ENCODE measurements at places on chromosomes 13 and 19. TPM values are rescaled to one million over a fixed set of nuclear protein-coding genes. Genes with fewer than 3 reads are reported as not detected.

The SELENOV gene
- polyA plus RNA-seq: not detected

The CBY2 gene
- polyA plus RNA-seq: not detected

The PCP2 gene
- 1.0 TPM for polyA plus RNA-seq

DNA sequence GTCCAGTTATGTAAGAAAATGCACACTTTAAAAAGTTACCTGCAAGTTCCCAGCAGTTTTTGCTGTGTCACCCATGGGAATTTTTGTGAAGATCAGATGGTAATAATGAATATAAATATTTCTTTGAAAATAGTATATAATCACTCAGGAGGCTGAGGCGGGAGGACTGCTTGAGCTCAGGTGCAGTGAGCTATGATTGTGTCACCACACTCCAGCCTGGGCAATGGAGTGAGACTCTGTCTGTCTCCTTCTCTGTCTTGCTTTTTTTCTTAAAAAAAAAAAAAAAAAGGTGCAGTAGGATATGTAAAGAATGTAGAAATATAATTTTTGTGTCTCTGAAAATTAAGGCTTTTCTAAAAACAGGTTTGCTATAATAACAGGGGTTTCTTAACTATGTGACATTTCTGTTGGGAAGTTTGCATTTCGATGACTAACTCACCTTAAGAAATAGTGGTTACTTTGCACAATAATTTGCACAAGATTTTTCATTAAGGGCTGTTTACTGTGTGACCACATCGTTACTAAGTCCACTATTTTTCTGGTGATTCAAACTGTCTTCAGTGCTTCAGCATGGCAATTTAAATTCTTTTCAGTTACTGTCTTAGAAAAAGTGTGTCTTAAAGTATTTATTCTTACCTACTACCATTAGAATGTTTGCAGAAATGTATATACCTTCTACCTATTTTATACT, 37.3 kb downstream of the DNAJC3 start:
- no peak for DNase-seq

GRCh38 chr13:33377825-33378224, 92.3 kb upstream of the STARD13 start:
- DNase-seq: no peak

DNA sequence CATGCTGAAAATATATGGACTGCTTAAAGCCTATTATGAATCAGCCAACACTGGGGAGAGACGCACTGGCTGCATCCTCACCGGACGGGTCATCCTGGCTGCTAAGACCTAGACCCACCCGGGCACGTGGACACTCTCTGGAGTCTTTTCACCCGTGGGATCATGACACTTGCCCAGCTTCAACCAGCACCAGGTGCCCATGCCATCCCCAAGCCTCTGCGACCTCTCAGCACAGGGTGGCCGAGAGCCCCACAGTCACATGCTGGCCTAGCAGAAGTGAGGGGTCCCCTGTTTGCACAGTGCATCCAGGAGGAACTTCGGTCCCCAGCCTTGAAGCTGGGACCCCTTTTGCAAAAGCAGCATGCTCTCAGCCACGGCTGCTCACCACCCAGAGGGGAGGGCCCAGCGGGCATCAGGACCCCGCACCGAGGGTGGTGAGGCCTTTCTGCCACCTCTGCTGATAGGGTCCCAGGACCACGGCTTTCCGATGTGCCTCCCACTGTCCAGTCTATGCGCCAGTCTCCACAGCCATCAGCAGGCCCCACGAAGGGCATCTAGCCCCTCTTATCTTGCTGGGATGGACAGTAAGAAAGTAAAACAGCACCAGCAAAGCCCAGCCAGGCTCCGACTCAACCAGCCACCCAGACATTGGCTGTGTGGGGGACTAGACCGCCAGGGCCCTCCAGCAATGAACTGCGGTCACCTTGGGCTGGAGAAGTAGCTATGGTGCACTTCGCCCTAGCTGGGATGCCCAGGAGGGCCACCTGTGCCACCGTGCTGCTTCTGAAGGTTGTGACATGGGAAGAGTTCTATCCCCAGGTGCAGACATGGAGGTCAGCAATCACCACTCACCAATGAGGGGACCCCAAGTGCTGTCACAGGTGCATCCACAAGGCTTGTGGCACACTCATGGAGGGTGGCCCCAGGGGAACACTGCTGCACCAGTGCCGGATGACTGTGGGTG, 73.1 kb downstream of the CEBPG start:
- no peak for DNase-seq

DNA sequence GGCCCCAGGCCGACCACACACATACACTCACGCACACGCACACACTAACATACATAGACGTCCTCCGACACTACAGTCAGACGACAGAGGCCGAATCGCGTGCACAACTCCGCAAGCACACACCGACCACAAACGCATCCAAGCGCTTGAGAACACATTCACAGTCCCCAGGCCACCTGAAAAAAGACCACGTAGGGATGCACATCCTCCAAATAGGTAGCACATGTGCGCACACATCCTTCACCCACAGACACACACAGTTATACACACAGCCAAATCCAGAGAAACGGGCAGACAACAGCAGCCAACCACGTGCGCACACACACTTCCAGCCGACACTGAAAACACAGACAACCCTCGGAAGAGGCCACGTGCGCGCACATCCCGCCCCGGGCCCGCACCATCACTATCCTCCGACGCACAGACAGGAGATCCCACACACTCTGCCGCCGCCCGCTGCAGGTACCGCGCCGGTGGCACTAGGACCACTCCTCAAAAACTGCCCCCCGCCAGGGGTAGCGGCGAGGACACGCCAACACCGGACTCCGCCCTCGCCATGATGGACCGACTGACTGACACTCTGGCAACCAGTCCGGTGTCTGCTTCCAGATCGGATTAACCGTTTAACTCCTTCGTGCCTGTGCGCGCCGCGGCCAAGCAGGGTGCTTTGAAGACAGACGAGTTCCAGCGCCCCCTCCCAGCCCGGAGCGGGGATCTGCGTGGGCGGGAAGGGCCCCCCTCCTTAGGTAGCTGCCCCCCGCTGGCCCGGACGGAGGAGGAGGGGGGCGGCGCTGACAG, 493 bp upstream of the PDE4A start:
- no peak for DNase-seq

- no peak for DNase-seq
These were observed 30.8 kb upstream of the TFDP1 start for GRCh38 chr13:113553511-113554332.

The LGALS4 gene
- polyA plus RNA-seq: 0.30 TPM

GRCh38 chr13:113597391-113598080, 13.0 kb downstream of the TFDP1 start:
- DNase-seq: no peak

DNA sequence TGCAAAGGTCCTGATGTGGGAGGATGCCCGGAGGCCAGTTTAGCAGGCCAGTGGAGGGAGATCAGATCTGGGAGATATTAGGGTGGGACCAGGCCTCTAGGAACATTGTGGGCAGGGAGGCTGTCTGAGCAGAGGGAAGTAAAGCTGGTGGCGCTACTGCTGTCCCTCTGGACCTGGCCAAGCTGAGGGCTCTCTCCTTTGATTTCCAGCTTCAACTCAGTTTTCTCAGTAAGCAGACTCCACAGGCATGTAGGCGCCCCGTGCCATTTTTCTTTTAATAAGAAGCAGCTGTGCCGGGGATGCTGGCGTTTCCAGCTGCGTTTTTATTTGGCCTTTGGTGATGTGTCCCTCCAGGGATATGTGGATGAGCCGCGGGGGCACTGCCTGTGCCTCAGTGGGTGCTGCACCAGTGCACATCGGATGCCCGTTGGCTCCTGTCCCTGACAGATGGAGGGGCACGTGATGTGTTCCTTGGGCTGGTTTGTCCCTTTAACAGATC, 6.7 kb downstream of the DNM2 start:
- DNase-seq: no peak

GRCh38 chr19:45136507-45137178, 24.1 kb downstream of the NKPD1 start:
- no peak for DNase-seq

GRCh38 chr19:39321117-39321831, 611 bp upstream of the LRFN1 start:
- DNase-seq: no peak

The DENND1C gene
- polyA plus RNA-seq: 1.1 TPM

GRCh38 chr19:42250183-42250665, 4.7 kb downstream of the ERF start:
- DNase-seq: peak; percentile 27

The TMEM259 gene
- polyA plus RNA-seq: 289 TPM

The ZNF135 gene
- 2.5 TPM for polyA plus RNA-seq

DNA sequence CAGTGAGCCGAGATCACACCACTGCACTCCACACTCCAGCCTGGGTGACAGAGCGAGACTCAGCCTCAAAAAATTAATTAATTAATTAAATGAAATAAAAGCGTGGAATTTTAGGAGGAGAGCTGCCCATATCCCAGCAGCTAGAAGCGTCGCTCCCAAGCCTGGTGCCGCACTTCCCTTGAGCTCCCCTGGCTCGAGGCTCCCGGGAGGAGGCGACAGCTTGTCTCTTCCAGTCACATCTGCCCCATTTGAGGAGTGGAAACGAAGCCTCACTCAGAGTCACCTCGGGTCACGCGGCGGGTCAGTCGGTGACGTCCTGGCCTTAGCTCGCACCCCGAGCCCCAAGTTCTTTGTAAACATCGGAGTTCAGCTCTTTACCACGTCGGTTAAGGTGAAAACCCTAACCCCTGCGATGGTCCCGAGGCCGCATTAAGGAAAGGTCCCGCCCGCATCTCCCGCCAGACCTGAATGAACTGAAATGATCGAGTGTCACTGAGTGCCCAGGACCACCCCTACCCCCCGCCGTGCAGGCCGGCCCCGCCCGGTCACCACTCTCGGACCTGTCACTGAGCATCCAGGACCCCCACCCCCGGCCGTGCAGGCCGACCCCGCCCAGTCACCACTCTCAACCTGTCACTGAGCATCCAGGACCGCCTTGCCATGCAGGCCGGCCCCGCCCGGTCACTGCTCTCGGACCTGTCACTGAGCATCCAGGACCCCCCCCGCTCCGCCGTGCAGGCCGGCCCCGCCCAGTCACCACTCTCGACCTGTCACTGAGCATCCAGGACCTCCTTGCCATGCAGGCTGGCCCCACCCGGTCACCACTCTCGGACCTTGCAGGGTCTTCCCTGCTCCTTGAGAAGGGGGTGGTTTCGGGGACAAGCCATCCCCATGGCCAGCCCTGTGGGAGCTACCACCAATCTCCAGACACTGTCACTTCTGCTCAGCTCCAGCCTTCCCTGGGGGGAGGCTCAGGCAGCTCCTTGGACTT, 176.9 kb downstream of the KDM4B start:
- peak; percentile 12 for DNase-seq

- no peak for DNase-seq
These were observed 47.4 kb downstream of the COG3 start for GRCh38 chr13:45512098-45512496.

The RXFP2 gene
- 0.01 TPM for polyA plus RNA-seq

The LILRA2 gene
- 0.87 TPM for polyA plus RNA-seq

DNA sequence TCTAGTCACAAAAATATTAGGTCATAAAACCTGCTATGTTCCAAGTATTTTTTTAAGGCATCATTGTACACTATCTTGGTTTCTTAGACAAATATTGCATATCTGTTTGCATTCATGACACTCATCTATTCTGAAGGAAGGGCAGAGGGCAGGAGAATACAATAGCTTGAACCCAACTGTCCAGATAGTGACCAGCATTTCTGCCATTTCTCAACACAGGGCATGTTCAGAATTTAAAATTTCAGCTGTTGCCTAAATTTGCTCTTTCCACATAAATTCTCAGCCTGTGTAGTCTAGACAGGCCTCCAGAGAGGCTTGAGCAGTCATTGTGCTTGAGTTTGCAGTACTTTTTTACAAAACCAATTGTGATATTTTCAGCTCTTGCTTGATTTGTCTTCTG, 119.5 kb downstream of the ZAR1L start:
- no peak for DNase-seq

The RAB3A gene
- polyA plus RNA-seq: 16.7 TPM

Measured in heart right ventricle (tissue), 16 donors.